ENCODE measurements at places on chromosomes 7 and 10.

GRCh38 chr10:115818012-115818411 lies 455.0 kb downstream of the GFRA1 start:
- DNase-seq = no peak

DNA sequence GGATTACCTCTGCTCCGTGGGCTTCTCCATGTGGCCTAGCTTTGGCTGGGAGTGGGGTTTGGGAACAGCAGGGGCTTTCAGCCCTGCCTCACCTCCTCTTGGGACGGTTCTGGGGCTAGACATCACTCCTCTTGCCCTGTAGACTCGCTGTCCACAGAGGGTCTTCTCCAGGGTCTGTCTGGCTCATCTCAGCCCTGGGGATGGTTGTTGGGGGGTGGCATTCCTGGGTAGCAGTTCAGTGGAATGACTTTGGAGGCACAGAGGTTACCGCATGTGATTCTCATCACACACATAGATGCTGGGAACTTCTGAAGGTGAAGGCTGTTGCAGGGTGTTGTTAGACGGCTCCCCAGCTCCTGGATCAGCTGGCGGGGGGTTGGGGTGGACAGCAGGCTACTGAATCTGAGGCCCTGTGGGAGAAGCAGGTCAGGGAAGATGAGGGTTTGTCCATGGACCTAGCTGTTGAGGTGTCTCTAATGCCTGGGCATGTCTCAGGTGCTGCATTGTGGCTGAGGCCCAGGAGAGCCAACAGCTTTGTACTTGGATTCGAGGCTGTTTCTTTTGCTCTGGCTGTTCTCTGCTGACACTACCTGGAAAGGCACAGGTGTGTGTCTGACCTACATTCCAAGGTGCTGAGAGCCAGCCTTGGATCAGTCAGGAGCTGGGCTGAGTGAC lies 23.8 kb downstream of the RAMP3 start:
- DNase-seq = no peak

DNA sequence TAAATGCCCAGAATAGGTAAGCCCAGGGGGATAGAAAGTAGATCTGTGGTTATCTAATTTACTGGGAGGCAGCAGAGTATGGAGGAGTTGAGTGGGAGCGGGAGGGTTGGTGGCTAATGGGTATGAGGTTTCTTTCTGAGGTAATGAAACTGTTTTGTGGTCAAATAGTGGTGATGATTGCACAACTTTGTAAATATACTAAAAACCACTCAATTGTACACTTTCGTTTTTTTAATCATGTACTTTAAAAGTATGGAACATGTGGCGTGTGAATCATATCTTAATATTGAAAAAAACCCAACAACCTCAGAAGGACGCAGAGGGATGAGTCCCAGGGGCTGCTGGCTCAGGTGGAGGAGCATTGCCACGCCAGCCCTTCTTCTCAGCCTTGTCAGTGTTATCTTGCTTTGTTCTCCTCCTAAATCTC lies 118.1 kb downstream of the WDR11 start:
- DNase-seq = no peak

DNA sequence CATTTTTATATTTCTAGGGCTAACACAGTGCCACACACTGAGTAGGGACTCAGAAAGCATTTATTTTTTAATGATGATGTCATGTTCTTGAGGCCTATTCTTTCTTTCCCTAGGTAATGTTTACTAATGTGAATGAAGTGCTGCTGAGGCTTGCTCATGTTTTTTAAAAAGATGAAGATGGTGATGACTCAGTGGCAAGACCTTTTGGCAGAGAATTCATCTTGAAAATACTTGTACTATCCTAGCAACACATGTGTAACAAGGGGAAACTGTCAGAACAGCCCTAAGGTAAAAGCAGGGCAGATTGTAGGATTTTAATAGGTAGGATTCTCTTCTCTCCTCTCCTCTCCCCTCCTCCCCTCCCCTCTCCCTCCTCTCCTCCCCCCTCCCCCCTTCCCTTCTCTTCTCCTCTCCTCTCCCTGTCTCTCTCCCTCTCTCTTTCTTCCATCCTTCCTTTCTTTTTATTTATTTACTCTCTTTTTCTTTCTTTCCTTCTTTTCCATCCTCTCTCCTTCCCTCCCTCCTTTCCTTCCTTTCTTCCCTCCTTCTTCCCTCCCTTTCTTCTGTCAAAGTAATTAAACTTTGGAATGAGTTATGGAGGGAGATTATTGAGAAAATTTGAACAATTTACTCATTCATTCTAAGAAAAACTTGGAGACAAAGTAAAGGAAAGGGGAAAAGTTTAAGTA lies 75.3 kb downstream of the ZNF92 start:
- no peak for DNase-seq

DNA sequence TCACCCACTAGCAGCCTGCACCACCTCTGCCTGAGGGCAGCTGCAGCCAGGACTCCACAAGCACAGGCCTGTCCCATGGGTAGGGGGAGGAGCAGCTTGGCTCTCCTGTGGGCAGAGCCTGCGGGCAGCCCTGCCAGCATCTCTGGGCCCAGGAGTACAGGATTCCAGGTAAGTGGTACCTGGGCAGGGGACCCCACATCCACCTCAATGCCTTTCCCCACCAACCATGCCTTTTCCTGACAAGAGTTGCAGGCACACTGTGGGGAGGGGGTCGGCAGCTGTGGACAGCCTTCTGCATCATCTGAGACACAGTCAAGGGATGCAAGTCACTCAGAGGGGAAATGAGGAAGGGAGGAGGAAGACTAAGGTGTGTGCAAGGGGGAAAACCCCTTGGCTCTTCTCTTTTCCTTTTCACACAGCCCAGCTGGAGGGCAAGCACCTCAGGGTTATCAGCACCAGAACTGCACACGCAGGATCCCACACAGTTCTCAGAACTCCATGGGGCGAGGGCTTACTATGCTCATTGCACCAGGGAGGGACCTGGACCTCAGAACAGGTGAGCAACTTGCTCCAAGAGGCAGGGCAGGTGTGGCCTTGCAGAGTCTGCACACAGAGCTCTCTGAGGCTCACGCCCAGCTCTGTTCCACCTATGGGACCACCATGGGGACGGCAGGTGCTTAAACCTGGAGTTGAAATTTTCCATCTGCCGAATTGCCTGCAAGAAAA lies 16.5 kb upstream of the ANTXRL start:
- DNase-seq = no peak

GRCh38 chr10:111973306-111973705 lies 210.3 kb downstream of the GPAM start:
- no peak for DNase-seq

DNA sequence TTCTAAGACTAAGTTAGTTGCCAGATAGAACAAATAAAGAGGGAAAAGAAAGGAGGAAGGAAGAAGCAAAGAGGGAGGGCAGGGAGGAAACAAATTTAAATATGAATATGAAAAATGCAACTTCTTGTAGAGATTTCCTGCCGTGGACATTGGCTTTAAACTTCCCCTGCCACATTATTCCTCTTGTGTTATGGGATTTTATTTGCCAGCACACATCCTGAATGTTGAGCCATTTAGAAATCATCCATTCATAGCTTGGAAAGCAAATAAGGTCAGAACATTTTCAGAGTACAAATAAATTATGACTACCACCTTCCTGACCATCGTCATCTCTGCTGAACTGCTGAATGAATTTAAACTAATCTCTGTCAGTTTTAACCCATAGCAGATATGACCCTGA lies 911.9 kb upstream of the LRRN3 start:
- DNase-seq = no peak

DNA sequence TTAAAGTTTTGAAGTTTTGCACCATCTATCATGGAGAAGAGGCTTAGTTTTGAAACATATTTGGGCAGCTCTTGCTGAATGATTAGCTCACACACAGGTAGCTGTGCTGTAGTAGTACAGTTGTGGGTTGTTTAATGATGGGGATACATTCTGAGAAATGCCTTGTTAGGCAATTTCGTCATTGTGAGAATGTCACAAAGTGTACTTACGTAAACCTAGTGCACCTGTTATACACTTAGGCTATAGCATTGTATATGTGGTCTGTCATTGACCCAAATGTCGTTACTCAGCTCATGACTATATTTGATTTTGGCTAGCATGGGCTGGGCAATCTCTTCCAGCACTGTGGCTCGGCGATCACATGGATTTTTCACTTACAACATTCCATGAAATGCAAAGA lies 247.2 kb upstream of the IGFBP3 start:
- DNase-seq = no peak

GRCh38 chr7:11336432-11336831 lies 362.8 kb downstream of the PHF14 start:
- no peak for DNase-seq

DNA sequence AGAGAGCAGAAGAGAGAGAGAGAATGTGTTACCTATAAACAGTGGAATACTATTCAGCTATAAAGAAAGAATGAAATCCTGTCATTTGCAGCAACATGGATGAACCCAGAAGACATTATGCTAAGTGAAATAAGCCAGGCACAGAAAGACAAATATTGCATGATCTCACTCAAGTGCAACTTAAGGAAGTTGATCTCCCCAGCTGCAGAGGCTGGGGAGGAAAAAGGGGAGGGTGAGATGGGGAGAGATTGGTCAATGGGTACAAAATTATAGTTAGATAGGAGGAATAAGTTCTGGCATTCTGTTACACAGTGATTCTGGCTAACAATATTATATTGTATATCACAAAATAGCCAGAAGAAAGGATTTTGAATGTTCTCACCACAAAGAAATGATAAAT lies 11.2 kb upstream of the JAZF1 start:
- DNase-seq = no peak

GRCh38 chr10:121217331-121217730 lies 366.2 kb downstream of the WDR11 start:
- DNase-seq = no peak

Measured in activated T-helper 1 cell treated with anti-CD3 and anti-CD28 coated beads, Interleukin-2, amount 50 U/mL, for 16 hours (primary cell).